ENCODE measurements at places on chromosomes 12 and 14.

DNA sequence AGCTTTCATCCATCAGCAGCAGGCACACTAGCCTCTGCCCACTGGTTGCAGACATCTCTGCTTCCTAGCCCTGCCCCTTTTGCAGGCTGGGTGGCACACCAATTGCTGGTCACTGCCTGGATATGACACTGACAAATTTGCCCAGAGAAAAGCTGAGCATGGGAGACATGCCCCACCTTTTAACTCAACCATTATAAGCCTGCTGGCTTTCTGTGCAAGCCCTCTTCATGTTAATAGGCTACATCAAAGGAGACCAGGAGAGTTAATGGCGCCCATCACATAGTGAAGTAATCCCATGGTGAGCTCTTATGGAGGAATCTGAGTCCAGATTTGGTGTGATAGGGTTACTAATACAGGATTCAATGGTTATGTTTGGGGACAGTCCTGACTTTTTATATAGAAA is 139.2 kb downstream of the KICS2 start:
- DNase-seq, result no peak

GRCh38 chr12:53820514-53821306 is 68.9 kb upstream of the CISTR start:
- DNase-seq, result no peak

GRCh38 chr12:113318900-113319628 is 15.8 kb downstream of the SLC8B1 start:
- DNase-seq, result no peak

- no peak for DNase-seq
Measured at GRCh38 chr14:21210023-21210422, 54.2 kb upstream of the OR5AU1 start.

GRCh38 chr14:88551094-88551870 is 3.5 kb downstream of the PTPN21 start:
- no peak for DNase-seq

- DNase-seq, result no peak
Measured at GRCh38 chr14:30991408-30991807, 34.0 kb upstream of the AP4S1 start.

DNA sequence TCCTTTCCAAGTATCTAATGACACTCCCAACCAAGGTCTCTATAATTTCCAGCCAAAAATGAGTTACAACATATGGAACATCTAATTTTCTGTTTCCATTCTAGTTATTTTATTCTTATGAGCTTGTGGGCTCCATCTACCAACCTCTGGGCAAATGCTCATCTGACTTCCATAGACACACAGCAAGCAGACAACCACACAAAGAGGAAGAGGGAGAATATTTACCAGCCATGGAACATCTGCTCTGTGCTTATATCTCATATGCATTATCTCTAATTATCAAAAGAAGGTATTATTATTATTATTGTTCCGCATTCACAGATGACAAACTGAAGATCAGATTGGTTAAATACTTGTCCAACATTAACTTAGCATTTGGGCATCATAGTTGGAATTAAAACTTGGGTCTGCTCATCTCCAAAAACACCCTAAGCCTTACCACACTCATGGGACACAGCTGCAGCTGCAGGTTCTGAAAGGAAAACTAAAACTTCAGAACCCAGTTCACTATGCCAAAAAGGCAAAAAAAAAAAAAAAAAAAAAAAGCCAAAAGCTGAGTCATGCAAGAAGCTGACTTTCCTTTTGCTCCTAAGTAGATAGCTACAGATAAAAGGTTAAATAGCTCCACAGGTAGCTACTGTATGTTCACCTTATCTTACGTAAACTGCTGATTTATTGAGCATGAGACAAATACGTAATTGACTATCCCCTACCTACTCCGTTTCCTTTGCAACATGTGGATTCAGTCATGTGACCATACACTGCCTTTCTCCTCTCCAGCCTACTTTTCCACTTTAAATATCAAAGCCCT is 23.6 kb upstream of the TCL1B start:
- no peak for DNase-seq

DNA sequence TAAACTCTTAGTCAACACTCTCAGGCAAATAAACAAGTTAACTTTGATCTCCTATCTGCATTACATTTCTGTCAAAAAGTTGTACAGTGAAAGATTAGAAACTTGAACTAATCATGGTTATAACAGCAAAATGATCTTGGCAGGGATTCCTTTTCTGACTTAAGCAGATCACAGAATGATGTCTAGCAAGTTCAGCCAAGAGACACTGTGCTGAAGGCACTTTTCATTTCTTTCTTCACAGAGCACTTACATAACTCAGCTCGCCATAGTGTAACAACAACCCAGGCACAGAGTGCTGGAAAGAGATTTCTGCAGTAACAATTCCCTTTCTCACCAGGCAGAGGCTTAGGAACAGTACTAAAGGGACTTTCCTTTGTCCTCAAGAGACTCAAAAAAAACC is 19.6 kb upstream of the CSRP2 start:
- DNase-seq, result no peak

DNA sequence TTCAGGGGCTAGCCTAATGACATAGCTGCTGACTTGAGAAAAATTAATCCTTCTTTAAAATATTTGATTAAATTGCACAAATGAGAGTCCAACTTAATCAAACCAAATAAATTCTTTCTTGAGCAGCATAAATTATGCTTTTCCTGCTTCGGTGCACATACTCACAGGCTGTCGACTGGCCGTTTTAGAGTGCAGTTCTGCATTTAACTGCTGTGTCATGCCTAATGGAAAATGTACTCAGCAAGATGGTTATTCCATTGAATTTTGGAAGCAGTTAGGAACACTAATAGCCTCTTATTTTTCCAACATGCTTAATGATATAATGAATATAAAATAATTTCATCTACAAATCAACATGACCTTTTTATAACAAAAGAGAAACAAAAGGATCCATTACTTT is 266.1 kb upstream of the LRIG3 start:
- DNase-seq, result no peak

DNA sequence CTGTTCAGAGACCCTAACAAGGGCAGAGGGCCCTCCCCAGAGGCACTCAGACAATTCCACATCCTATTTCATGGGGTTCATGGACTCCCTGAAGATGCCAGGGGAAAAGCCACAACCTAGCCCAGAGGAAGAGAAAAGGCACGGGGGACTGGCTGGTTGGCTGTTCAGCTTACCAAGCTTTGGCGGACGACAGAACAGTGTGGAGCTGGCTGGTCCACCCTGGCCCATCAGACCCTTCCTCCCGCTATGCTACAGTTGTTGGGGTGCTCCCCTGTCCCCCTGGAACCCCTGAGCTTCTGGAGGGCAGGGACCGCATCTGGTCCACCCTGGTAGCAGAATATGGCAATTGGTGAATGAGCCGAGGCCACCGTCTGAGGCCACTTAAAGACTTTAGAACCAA is 6.3 kb downstream of the TESC start:
- no peak for DNase-seq

DNA sequence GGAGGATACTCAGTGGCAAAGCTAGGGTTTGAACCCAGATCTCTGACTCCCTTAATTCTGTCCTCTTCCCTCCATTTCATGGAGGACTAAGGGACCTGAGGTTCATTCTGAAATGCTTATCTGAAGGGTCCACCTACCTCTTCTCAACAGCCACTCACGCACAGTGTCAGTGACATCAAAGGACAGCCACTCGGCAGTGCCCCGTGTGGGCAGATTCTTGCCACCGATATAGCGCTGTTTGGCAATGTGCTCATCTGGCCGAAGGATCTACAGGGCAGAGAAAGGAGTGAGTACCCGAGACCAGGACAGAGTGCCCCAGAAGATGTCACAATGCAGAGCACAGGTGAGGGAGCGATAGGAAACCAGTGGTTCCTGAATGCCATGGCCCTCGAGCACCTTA is 10.8 kb downstream of the TGFB3 start:
- DNase-seq, result no peak
